H9 (cell line): ENCODE measurements at places on chromosomes 6 and 20.

- no peak overlapping the region for H3K4me3 ChIP-seq
- H3K4me1 ChIP-seq, result peaks cover 9% of the 10 kb centered on the region
- DNase-seq, result no peak
- H3K36me3 ChIP-seq, result peaks cover 9% of the 10 kb centered on the region
- no peaks in the 10 kb centered on the region for H3K27me3 ChIP-seq
Observed at GRCh38 chr6:20582586-20583443, 48.6 kb downstream of the CDKAL1 start.

DNA sequence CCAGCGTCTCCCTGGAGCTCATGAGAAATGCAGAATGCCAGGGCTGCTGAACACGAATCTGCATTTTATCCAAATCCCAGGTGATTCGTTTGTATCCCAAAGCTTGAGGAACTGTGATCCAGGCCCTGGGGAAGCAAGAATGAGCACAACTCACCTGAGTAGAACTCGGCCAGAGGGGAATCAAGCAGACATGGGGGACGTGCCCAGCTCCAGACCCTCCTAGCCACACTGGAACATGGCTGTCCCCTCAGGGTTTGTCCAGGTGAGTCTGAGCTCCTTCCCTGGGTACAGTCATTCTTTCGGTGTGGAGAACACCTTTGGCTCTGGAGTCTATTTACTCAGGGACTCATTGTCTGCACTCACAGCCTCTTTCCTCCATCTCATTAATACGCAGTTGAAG, 13.3 kb downstream of the NKX2-2 start:
- no peaks in the 10 kb centered on the region for H3K36me3 ChIP-seq
- no peaks in the 10 kb centered on the region; the same call in 1 of the 2 replicates for H3K27me3 ChIP-seq
- H3K4me3 ChIP-seq, result no peak overlapping the region
- no peak for DNase-seq
- H3K4me1 ChIP-seq, result no peaks in the 10 kb centered on the region; the same call in none of the 2 replicates
- H3K27ac ChIP-seq, result no peak overlapping the region

DNA sequence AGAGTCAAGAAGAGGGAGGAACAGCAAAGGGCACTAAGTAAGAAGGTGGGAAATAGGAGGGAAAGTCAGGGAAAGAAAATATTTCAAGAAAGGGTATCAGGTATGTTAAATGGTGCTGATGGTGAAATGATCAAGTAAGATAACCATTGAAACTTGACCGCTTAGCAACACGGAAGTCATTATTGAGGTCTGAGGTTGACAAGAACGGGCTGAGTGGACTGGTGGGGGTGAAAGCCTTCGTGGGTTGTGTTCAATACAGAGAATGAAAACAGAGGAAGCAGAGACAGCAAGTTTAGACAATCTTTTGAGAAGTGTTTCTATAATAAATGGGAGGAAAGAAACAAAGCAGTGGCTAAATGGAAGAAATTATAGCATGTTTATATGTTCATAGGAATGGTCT, 72.0 kb downstream of the LIN28B start:
- H3K27me3 ChIP-seq, result no peaks in the 10 kb centered on the region
- no peaks in the 10 kb centered on the region for H3K4me1 ChIP-seq
- no peak overlapping the region for H3K27ac ChIP-seq
- no peak for DNase-seq

DNA sequence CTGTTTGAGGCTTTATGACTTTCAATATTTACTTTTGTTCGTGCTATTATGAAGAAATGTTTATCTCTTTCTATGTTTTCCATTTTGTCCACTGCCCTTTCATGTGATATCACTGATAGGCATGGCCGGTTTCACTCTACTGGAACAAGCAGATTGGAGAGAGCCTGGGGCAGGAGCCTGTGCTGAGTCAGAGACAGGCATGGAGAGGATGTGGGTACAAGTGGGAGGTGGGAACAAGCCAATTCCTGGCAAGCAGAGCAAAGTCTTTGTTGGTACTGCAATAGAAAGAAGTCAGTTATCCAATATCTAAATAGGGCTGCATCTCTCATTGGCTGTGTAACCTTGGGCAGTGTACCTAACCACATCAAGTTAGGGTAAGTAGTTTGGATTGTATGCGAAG, 545.6 kb upstream of the MAP3K7 start:
- no peaks in the 10 kb centered on the region for H3K27me3 ChIP-seq
- H3K27ac ChIP-seq, result no peak overlapping the region
- no peak for DNase-seq
- H3K4me1 ChIP-seq, result no peaks in the 10 kb centered on the region
- no peaks in the 10 kb centered on the region for H3K36me3 ChIP-seq
- H3K4me3 ChIP-seq, result no peak overlapping the region

DNA sequence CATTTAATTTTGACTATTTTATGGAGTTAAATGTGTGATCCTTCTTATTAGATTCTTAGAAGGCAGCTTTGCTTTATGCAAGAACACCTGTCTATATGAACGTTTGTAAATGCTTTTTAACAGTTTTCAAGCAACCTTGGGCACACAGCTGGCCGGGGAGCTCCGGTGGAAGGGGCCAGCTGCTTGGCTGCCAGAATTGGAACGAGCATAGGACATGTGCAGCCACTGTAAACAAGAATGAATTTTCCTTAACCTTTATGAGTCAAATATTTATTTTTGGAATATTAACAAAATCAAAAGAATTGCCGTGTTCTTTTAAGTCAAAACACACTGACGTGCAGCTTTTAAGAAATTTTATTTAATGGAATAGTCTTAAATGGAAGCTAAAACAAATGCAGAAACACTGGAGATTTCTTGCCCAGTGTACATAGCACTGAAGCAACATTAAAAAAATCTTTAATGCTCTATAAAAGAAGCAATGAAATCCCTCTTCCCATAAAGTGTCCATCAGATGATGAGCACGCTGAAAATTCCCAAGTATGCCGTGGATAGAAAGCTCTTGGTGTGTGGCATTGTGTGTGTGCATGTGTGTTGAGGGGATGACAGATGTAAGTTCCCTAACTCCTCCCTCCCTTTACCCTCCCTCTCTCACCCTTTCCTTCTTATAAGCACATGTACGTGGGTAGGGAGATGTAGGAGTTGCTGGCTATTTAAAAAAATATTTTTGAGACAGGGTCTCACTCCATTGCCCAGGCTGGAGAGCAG, 208.9 kb upstream of the EXOC2 start:
- no peaks in the 10 kb centered on the region for H3K4me1 ChIP-seq
- DNase-seq, result no peak
- no peaks in the 10 kb centered on the region for H3K27me3 ChIP-seq

DNA sequence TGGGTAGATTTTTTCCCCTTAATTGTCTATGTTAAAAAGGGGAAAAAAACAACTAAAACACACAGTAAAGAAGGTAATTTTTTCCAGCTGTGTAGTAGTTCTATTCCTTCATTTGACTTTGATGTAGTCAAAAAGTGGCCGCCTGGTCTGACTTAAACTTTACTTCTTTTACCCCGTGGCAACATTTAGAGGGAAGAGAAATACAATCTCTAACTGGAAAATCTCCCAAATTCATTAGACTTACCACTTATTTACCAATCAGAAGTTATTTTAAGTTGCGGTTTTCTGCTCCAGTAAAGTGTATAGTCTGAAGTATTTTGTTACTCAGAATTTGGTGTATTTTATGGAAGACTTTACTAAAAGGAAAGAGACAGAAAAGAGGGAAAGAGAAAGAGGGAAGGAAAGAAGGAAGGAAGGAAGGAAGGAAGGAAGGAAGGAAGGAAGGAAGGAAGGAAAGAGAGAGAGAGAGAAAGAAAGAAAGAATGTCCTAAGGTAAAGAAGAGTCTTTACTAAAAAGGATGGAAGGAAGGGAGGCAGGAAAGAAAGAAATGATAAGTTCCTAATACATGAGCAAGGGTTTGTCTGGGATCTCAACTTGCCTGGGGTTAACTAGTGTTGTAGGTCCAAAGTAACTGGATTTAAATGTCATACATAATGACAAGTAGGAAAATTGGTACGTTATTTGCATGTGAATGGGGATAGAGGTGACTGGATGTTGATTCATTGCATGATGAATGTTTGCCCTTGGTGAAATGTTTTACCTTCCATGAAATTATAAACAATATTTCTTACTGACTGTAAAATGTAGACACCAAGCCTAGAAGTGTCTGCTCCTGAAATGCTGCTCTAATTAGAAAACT, 135.1 kb downstream of the SAMD5 start:
- H3K27ac ChIP-seq, result no peak overlapping the region
- no peaks in the 10 kb centered on the region for H3K36me3 ChIP-seq
- H3K27me3 ChIP-seq, result no peaks in the 10 kb centered on the region
- no peak for DNase-seq

DNA sequence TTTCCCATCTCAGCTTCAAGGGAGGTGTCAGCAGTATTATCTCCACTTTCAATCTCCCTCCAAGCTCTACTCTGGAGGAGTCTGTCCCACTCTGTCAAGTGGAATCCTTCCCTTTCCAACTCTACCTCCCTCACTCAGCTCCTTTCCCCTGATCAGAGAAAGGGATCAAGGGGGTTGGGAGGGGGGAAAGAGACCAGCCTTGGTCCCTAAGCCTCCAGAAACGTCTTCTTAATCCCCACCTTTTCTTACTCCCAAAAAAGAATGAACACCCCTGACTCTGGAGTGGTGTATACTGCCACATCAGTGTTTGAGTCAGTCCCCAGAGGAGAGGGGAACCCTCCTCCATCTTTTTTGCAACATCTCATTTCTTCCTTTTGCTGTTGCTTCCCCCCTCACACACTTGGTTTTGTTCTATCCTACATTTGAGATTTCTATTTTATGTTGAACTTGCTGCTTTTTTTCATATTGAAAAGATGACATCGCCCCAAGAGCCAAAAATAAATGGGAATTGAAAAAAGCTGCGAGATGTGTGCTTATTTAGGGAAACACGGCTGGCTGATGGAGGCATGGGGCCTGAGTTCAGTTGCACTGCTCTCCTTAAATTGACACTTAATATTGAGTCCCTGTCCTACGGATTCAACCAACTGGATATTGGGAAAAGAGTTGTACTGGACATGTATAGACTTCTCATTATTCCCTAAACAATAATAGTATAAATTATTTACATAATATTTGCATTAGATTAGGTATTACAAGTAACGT, 4.9 kb downstream of the TUBB start:
- no peak overlapping the region for H3K27ac ChIP-seq
- peak overlapping the region; percentile 16; the same call in 1 of the 2 replicates for H3K4me3 ChIP-seq
- peaks cover 62% of the 10 kb centered on the region for H3K36me3 ChIP-seq
- no peaks in the 10 kb centered on the region for H3K27me3 ChIP-seq
- no peaks in the 10 kb centered on the region for H3K4me1 ChIP-seq

GRCh38 chr20:49431329-49431728, 51.1 kb downstream of the KCNB1 start:
- H3K4me1 ChIP-seq, result no peaks in the 10 kb centered on the region
- no peak overlapping the region for H3K27ac ChIP-seq
- no peak for DNase-seq
- no peak overlapping the region for H3K4me3 ChIP-seq

DNA sequence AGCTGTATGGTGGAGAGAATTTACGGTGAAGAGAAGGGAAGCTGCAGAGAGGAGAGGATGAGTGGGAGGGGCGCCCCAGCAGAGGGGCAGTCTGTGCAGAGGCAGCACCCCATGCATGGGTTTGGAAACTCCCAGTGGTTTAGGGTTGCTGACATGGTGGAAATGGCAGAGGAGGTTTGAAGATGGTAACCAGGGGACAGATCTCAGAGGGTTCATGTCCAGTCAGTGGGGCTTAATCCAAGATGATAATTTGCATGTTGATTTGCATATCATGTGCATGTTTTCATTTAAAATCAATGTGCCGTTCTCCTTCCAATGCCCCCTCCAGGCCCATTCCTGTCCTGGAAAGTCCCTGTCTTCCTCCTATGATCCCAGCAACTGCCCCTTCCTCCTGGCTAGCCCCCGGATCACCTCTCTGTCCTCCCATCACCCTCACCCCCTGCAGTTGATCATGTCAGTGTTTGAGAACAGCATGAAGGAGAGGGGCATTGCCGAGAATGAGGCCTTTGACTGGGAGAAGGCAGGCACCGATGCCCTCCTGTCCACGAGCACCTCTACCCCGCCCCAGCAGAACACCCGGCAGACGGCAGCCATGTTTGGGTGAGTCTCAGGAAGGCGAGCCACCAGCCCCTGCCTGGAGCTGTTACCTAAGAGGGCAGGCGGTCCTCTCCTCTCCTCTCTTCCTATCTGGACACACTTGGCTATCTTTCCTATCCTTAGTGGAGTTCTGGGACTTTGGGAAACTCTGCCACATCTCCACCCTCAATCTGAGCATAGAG, 14.3 kb downstream of the TTBK1 start:
- H3K27me3 ChIP-seq, result no peaks in the 10 kb centered on the region
- no peaks in the 10 kb centered on the region for H3K4me1 ChIP-seq
- H3K4me3 ChIP-seq, result no peak overlapping the region
- H3K27ac ChIP-seq, result no peak overlapping the region

GRCh38 chr20:51043811-51044210, 20.9 kb upstream of the KCNG1 start:
- H3K4me3 ChIP-seq, result no peak overlapping the region
- no peaks in the 10 kb centered on the region for H3K4me1 ChIP-seq
- H3K27ac ChIP-seq, result no peak overlapping the region
- no peaks in the 10 kb centered on the region for H3K36me3 ChIP-seq

GRCh38 chr20:34710568-34710839, 6.4 kb downstream of the TP53INP2 start:
- peak overlapping the region; percentile 81 for H3K4me3 ChIP-seq
- H3K4me1 ChIP-seq, result no peaks in the 10 kb centered on the region
- no peaks in the 10 kb centered on the region for H3K36me3 ChIP-seq
- H3K27ac ChIP-seq, result no peak overlapping the region

- no peaks in the 10 kb centered on the region for H3K4me1 ChIP-seq
- H3K36me3 ChIP-seq, result no peaks in the 10 kb centered on the region
- H3K27me3 ChIP-seq, result no peaks in the 10 kb centered on the region
- H3K4me3 ChIP-seq, result no peak overlapping the region
- DNase-seq, result no peak
Observed at GRCh38 chr6:144077871-144078270, 17.5 kb downstream of the SF3B5 start.

- no peak overlapping the region for H3K4me3 ChIP-seq
- H3K36me3 ChIP-seq, result no peaks in the 10 kb centered on the region
- no peak for DNase-seq
- no peak overlapping the region for H3K27ac ChIP-seq
- no peaks in the 10 kb centered on the region for H3K27me3 ChIP-seq
Observed at GRCh38 chr6:16982807-16983206, 119.0 kb upstream of the STMND1 start.

DNA sequence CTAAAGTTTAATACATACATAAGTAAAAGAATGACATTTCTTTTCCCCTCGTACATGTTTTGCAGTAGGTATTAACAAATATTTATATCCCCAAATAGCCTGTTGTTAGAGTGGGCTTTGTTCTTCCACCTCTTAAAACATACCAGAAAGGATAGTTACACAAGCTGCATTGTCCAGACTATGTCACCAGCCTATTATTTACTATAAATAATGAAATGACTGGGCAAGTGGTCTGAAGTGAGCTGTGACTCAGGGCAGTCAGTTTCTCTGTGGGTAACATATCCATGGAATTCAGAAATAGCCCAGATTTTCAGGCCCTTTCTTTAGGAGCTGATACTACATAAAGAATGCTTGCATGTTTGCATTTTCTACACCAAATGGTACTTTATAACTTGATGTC, 60.1 kb downstream of the FUT9 start:
- no peak for DNase-seq
- no peak overlapping the region for H3K4me3 ChIP-seq
- no peak overlapping the region for H3K27ac ChIP-seq
- H3K4me1 ChIP-seq, result no peaks in the 10 kb centered on the region
- H3K36me3 ChIP-seq, result no peaks in the 10 kb centered on the region
